Glutamatergic neuron (in vitro differentiated cells): ENCODE measurements at places on chromosomes 16 and 17. TPM values are rescaled to one million over a fixed set of nuclear protein-coding genes. Genes with fewer than 3 reads are reported as not detected.

DNA sequence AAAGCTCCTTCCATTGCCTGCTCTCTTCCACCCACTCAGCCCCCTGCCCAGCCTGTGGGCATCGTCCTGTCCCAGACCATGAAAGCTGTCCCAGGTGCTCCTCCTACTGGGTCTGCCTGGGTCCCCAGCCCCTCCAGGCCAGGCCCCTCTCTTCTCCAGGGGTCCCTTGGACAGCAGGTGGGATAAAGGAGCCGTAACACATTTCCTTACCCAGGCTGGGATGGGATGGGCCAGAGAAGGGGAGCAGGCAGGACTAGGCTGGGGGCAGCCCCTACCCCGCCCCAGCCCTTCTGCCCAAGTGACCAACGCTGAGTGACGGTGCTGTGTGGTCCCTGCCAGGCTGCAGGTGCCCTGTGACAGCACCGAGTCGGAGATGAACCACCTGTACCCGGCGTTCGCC lies 80.1 kb downstream of the MGAT5B start:
- H3K4me1 ChIP-seq = peaks cover 5% of the 10 kb centered on the region
- H3K36me3 ChIP-seq = no peaks in the 10 kb centered on the region
- no peak overlapping the region for H3K4me3 ChIP-seq
- H3K27me3 ChIP-seq = no peaks in the 10 kb centered on the region
- H3K27ac ChIP-seq = no peak overlapping the region
- no peak for DNase-seq

GRCh38 chr17:45087978-45088377 lies 26.9 kb downstream of the NMT1 start:
- H3K4me1 ChIP-seq = no peaks in the 10 kb centered on the region
- no peak for DNase-seq
- no peaks in the 10 kb centered on the region for H3K27me3 ChIP-seq
- no peak overlapping the region for H3K27ac ChIP-seq

Gene SCNN1G
- total RNA-seq = 0.39 TPM

Gene LRRC3C
- total RNA-seq = not detected

GRCh38 chr16:46949241-46949892 lies 24.1 kb downstream of the DNAJA2 start:
- H3K4me1 ChIP-seq = no peaks in the 10 kb centered on the region
- no peaks in the 10 kb centered on the region for H3K36me3 ChIP-seq
- no peak overlapping the region for H3K27ac ChIP-seq
- no peak for DNase-seq

- H3K4me1 ChIP-seq = peaks cover 21% of the 10 kb centered on the region
- peaks cover 17% of the 10 kb centered on the region for H3K27me3 ChIP-seq
- H3K4me3 ChIP-seq = no peak overlapping the region
- H3K36me3 ChIP-seq = no peaks in the 10 kb centered on the region
Measured at GRCh38 chr16:89600427-89600826, 13.0 kb upstream of the DPEP1 start.

DNA sequence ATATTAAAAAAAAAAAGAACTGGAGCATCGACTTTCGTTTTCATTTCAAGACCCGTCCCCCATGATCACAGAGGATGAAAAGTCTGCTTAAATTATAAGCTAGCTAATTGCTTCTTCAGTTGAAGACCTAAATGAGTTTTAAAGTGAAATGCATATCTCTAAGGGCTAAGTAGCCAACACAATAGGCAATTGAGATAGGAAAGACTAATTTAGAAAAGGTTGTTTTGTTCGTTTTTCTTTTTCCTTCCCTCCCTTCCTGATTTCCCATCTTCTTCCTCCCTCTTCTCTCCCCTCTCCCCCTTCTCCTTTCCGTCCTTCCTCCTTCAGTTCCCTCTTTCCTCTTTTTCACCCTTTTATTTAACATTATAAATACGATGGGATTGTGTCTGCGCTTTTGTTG lies 377.2 kb downstream of the WWOX start:
- no peak for DNase-seq
- H3K36me3 ChIP-seq = no peaks in the 10 kb centered on the region
- no peak overlapping the region for H3K4me3 ChIP-seq
- H3K4me1 ChIP-seq = peaks cover 10% of the 10 kb centered on the region
- peaks cover 2% of the 10 kb centered on the region for H3K27me3 ChIP-seq
